Sigmoid colon (tissue), 7 donors: ENCODE measurements at places on chromosomes 2 and 18. TPM values are rescaled to one million over a fixed set of nuclear protein-coding genes. Genes with fewer than 3 reads are reported as not detected.
A peak's percentile ranks its signal among the peaks of the same experiment; 100 is the strongest.

The CYB5A gene
- polyA plus RNA-seq, result 163 TPM

- no peak overlapping the region for H3K4me3 ChIP-seq
- no peaks in the 10 kb centered on the region for H3K27me3 ChIP-seq
- no peak for DNase-seq
- peak overlapping the region; percentile 64 for H3K27ac ChIP-seq
Observed at GRCh38 chr2:27716301-27717069, 52.8 kb downstream of the SLC4A1AP start.

DNA sequence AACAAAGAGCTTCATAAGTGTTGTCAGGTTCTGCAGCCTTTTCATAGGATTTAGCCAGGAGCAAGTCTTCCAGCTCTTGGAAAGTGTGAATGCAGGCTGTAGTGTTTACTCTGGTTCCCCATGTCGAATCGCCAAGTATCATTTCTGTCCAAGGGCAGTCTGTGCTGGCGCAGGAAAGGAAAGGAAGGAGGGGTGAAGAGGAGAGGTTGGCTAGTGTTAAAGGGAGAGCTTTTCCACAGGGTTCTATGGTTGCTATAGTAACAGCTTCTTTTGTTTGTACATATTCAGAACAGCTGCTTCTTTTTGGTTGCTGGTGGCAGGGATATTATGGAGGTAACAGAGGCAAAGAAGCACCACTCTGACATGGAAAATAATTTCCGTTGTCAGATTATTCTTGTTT is 69.9 kb downstream of the KCNH7 start:
- no peaks in the 10 kb centered on the region for H3K4me1 ChIP-seq
- no peak overlapping the region for H3K4me3 ChIP-seq
- H3K27me3 ChIP-seq, result no peaks in the 10 kb centered on the region
- no peak overlapping the region for H3K27ac ChIP-seq
- H3K36me3 ChIP-seq, result no peaks in the 10 kb centered on the region

- H3K36me3 ChIP-seq, result no peaks in the 10 kb centered on the region
- no peaks in the 10 kb centered on the region for H3K27me3 ChIP-seq
Observed at GRCh38 chr2:16958266-16958665, 292.6 kb upstream of the CYRIA start.

DNA sequence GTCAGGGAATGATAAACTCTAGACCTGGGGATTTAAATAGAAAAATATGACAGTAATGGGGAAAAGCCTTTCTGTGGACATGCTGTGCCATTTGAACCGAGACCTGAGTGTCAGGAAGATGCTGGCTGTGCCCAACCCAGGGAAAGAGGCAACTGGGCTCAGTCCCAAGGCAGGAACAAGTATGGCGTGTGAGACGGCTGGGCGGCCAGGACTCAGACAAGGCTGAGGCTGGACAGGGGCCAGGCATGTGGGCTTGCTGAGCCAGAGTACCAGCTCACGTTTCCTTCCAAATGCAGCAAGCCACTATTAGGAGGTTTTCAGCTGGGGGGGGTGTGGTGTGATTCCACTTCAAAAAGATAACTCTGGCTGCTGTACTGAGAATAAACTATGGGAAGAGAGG is 92.4 kb downstream of the INPP5D start:
- no peaks in the 10 kb centered on the region for H3K4me1 ChIP-seq
